Activated naive CD8-positive, alpha-beta T cell treated with anti-CD3 and anti-CD28 coated beads, Interleukin-2, amount 50 U/mL, for 24 hours (primary cell): ENCODE measurements at places on chromosomes 2 and 18.

GRCh38 chr2:65397122-65397521 is 35.3 kb downstream of the SPRED2 start:
- peak; percentile 52 for DNase-seq

GRCh38 chr2:137644731-137645130 is 319.5 kb upstream of the HNMT start:
- DNase-seq: no peak

GRCh38 chr2:193561054-193561453 is 1366.3 kb upstream of the TMEFF2 start:
- DNase-seq: no peak

DNA sequence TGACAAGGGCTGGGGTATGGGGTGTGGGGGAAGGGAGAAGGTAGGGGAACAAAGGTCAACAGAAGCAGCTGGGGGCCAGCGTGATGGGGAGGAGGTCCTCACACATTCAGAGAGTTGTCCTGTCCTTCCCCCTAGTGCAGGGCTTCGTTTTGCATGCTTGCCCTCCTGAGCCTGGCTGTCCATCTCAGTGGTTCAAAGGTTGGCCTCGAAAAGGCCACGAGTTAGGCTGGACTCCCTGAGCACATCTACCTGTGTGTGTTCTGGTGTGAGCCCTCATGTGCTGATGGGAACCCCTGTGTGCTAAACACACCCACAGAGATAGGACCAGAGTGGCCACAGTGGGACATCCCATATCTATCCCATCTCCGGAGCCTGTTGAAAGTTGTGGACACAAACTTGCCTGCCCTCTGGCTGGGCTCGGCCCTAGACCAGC is 51.9 kb downstream of the EPAS1 start:
- DNase-seq: no peak

DNA sequence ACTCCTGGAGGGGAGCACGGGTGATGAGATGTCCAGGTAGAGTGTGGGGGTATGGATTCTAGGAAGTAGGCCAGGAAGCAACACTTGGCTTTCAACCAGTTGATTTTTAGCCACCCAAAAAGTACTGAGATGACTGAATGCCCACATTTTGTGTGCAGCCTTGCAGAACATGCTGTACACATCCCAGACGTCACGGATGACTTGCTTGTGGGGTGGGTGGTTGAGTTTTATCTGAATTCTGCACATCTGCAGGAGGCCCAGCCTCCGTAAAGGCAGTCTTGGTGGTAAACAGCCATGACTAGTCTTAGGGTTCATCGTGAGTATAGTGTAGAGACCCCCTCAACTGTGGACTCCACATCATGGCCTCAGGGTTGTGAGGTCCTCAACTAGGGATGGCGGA is 53.3 kb upstream of the CCDC195 start:
- no peak for DNase-seq

DNA sequence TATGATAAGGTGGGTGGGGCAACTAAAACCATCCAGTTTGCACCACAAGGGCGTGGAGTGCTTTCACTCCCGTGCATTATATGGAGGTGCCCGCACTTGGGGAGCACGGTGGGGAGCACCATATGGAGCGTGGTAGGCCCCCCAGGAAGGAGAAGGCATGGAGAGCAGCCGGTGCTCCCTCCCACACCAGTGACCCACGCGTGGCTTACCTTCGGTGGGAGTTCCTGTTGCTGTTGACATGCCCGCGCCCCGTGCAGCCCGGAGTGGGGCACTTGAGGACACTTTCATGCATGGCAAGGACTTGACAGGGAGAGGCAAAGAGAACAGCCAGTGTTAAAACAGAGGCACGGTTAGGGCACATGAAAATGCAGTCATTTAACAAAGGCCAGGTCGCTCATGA is 167.5 kb upstream of the PXDN start:
- DNase-seq: no peak

GRCh38 chr2:163711258-163711657 is 24.6 kb downstream of the FIGN start:
- DNase-seq: no peak

DNA sequence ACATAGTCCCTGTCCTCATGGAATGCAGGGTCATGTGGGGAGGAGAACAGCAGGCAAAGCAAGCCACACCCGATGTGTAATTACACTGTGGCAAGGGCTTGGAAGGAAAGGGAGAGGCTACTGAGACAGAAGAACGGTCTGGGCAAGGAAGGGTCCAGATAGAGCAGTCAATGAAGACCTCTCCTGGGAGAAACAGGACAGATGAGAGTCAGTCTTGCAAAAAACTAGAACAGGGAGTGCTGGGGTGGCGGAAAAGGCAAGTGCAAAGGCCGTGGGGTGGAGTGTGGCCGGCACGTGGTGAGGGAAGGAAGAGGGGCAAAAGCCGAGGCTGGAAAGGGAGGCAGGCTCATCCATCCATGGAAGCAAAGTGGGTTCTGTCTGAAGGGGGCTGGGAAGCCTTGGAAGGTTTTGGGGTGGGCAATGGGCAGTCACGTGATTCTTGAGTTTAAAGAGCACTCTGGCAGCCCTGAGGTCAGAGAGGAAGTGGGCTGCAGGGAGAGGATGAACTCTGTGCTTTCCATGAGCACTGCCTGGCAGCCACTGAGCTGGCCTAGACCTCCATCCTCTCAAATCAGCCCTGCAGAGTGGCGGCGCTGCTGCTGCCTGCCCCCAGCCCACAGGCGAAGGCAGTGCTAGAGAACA is 182.2 kb downstream of the INHBB start:
- no peak for DNase-seq

DNA sequence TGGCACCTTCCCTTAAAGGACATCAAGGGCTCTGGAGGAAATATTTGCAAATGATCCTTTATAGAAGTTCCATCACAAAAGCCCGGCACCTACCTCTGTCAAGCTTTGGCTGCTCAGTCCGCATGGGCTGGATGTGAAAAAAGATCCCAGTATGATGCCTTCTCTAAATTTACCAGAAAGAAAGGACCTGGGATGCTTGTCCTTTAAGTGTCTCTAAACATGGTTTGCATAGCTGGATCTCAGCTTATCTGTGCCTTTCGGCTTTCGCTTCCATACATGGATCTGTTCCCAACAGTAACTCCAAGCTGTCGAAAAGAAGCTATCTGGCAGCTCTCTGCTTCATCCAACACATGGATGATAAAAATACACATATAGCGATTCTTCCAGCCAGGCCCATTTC is 60.4 kb upstream of the SLC8A1 start:
- no peak for DNase-seq

GRCh38 chr2:17104454-17104853 is 413.8 kb downstream of the RAD51AP2 start:
- no peak for DNase-seq

- DNase-seq: no peak
Measured at GRCh38 chr2:105490204-105490603, 91.4 kb upstream of the FHL2 start.

GRCh38 chr18:58813561-58814225 is 51.0 kb upstream of the ZNF532 start:
- DNase-seq: no peak

DNA sequence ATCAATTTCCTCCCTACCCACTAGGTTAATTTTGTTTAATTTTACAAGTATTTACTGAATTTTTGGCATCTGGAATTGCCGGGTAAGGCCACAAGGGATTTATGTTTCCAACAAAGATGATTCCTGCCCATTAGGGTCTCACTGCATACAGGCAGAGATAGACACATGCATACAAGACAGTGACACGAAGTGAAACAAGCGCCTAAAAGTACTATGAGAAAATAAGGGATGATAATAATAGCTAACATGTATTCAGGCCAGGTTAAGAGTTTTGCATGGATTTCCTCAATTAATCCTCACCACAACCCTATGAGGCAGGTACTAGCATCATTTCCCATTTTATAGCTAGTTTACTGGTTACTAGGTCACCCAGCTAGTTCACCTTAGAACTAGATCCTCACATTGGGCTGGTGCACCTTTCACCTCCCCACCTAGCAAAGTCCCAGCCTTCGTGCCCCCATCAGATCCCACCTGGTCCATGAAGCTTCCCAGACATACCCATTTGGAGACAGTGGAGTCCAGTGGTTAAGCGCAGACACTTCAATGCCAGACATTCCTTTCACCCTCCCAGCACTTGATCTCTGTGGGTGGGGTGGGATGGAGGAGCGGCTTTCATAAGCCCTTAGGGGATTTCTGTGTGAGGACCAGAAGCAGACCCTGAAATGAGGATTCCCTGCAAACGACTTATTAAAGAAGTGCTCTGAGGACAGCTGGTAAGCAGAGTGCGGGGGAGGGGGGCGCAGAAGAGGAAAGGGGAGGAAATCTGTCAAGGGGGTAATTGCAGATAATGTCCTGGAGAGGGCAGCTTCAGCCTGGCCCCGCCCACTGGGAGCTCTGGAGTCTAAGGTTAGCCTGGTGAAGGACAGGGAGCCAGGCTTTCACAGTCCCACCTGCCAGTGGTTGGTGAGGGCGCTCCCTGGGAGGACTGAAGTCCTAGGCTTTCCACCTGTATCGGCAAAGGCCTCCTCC is 5.8 kb upstream of the DGUOK start:
- peak; percentile 61 for DNase-seq

GRCh38 chr18:63427558-63427957 is 5.3 kb upstream of the VPS4B start:
- DNase-seq: no peak

GRCh38 chr2:95328358-95329125 is 31.4 kb downstream of the KCNIP3 start:
- DNase-seq: no peak
